ENCODE measurements at places on chromosomes 6 and 20.

- no peak for DNase-seq
These were observed 68.0 kb downstream of the HS3ST5 start for GRCh38 chr6:114274836-114275235.

- no peak for DNase-seq
These were observed 102.9 kb downstream of the SOBP start for GRCh38 chr6:107592806-107593205.

- DNase-seq: no peak
These were observed 68.8 kb upstream of the EPB41L1 start for GRCh38 chr20:36085686-36086267.

DNA sequence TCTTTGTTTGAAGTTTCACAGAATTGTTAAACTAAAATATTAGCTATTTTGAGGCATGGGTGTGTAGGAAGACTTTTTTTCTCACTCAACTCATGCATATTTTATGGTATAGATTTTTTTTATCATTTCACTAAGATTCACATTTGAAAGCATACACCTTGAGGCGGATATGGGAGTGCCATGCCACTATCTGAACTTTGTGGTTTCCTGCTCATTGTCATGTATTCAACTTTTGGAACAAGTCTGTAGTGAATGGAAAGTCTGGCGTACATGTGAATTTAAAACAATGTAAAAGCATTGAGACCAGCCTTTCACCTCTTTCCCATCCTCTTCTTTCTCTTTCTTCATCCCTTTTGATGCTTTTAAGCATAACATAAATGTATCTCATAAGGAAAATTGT lies 147.9 kb downstream of the TPBG start:
- DNase-seq: no peak

DNA sequence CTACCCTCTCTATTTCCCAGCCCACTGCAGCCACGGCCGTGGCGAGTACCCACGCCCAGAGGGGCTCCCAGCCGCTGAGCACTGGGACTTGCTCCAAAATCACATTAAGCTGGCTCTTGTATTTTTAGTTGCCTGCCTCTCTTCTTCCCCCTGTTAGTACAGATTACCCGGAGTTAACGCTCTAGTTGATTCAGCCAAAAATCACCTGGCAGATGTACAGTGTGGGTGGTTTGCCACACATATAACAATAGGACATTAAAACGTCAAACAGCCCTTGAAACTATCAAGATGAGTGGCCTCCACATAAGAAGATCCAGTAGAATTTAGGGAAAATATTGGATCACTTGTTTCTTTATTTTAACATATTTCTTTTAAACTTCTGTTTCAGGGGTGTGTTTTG lies 268.8 kb upstream of the PRDM1 start:
- DNase-seq: no peak

GRCh38 chr20:14454296-14454695 lies 116.9 kb upstream of the FLRT3 start:
- DNase-seq: no peak

DNA sequence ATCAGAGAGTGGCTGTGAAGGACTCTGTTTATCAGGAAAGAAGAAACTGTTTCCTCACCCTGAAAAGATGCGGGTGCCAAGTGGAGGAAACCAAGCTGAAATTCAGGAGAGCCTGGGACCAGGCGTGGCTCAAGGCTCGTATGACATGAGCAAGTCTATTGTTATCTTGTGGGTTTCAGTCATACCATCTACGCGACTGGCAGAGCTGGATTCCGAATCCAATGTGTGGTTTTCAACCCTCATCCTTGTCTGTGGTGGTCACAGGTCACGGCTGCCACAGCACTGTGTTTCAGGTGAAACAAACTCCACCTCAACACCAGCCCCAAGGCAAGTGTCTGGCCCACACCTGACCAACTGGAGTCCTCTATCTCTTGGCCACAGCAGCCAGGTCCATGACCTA lies 9.1 kb downstream of the MC3R start:
- no peak for DNase-seq

DNA sequence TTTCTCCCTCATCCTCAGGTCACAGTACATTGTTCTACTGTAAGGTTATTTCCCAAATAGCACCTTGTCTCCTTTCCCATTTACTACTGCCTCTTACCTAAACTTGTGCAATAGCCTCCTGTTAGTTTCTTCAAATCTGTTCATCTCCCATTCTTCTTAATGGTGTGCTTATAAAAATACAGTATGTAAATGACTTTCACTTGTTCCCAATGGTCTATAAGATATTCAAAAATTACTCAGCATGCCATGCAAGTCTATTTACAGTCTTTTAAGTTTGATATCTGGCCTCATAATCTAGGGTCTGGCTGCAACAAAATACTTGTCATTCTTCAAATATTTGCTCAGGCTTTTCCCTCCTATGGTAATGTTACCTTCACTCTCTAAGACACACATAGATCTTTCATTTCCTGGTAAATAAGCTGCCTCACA lies 31.5 kb upstream of the RHAG start:
- no peak for DNase-seq
